MCF 10A (cell line): ENCODE measurements at places on chromosomes 5 and 9. TPM values are rescaled to one million over a fixed set of nuclear protein-coding genes. Genes with fewer than 3 reads are reported as not detected.

Gene C9orf153
- total RNA-seq, result 0.19 TPM in 1 of 2 replicates, not detected in the other

Gene GPR150
- not detected in 2 replicates for total RNA-seq

Gene C7
- total RNA-seq, result not detected in 2 replicates

Gene BHMT2
- not detected in 2 replicates for total RNA-seq

Gene SUSD1
- total RNA-seq, result 1.6 and 2.0 TPM in 2 replicates

Gene SUSD3
- total RNA-seq, result not detected in 2 replicates

Gene PDCD1LG2
- 1.8 and 3.2 TPM in 2 replicates for total RNA-seq

Gene GADD45G
- total RNA-seq, result 0.69 TPM in 1 of 2 replicates, not detected in the other

Gene IFNA2
- not detected in 2 replicates for total RNA-seq

Gene C5orf52
- total RNA-seq, result not detected in 2 replicates

Gene LCN2
- 7.7 and 41.6 TPM in 2 replicates for total RNA-seq

Gene ZNF79
- 7.9 and 9.3 TPM in 2 replicates for total RNA-seq

Gene KYAT1
- total RNA-seq, result 3.8 and 5.7 TPM in 2 replicates

Gene PIP5KL1
- 4.0 and 5.7 TPM in 2 replicates for total RNA-seq
